ENCODE measurements at places on chromosomes 4 and X.

DNA sequence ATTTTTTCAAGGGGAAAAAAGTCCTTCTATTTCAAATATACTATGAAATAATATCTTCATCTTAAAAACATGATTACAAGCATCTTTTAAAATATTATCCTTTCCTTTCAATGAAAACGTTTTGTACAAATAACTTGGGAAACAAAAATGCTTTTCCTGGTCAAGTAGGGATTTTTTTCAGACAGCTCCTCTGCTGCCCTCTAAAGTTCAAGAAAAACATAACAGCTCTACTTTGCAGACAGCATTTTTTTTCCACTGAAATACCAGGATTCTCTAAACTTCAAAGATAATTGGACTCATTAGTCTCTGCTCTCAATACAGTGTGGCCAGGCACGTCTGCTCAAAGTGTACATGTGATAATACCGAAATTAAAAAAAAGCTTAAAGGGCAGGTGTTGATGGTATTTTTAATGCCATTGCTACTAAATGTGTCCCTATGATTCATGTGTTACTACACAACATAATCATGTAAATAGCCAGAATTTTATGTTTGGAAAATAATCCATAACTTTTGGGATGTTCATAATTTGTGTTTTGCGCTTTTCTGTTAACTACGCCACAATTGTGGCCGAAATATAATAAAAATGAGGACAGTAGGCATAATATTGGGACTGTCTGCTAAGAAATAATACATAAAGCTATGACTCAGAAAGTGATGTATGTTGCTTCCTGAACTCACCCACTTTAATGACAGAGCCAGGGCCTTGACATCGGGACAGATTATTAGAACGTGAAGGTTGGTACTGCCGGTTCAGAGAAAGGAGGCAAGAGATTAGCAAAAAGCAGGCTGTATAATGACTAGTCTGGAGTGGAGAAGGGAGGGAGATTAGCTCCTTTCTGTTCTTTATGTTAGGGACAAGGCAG, 478.9 kb downstream of the KCNIP4 start:
- DNase-seq = peak; percentile 51

GRCh38 chr4:13968723-13969122, 341.2 kb upstream of the BOD1L1 start:
- peak; percentile 32 for DNase-seq

DNA sequence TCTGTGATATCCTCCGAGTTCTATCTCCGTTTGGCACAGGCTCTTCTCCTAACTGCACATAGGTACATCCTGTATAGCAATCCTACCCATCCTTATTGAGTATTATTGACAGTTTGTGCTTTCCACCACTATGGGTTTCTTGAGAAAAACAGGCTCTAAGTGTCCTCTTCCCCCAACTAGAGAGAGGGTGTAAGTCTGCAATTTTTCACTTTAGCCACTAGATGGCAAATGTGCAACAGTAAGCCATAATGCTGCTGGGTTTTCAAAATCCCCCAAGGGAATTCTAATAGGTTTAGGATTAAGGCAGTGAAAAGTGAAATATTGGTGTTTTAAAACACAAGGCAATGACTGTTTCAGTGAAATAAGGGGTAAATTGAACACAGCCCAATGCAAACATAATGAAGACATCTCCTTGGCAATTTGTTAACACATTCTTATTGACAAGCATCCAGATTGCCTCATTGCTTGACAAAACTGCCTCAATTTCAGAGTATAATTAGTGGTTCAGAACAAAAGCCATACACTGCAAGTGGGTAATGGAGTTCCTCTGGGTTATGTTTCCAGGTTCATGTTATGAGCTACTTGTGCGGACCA, 239.0 kb upstream of the HTR2C start:
- peak; percentile 61 for DNase-seq

DNA sequence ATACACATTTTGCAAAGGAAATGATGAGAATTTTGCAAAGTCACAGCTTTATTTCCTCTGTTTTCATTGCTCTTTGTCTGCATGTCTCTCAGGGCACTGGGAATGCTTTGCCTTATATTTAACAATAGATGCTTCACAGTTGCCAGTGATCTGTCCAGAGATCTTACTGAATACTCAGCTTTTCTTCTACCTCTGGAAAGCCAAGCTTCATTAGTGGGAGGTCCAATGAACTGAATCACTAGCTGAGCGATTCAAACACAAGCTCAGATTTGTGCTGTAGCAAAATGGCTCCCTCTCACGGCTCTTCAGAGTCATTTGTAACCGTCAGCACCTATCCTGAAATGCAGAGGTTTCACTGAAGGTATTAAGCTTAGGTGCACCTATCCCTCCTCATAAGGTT, 138.9 kb downstream of the DCLK2 start:
- peak; percentile 89 for DNase-seq

- DNase-seq = peak; percentile 63
Observed at GRCh38 chr4:83282049-83282535, 2.5 kb downstream of the COQ2 start.

- DNase-seq = peak; percentile 95
Observed at GRCh38 chrX:48897625-48898306, at the start of the genes PQBP1 and TIMM17B. TSS of gene PQBP1 (plus strand) at chrX:48897930. CDS start at chrX:48898510, 580 bp downstream. TSS of gene TIMM17B (minus strand) at chrX:48897768. CDS start at chrX:48897749, 19 bp downstream.
